ENCODE measurements at places on chromosomes 5 and 9.

DNA sequence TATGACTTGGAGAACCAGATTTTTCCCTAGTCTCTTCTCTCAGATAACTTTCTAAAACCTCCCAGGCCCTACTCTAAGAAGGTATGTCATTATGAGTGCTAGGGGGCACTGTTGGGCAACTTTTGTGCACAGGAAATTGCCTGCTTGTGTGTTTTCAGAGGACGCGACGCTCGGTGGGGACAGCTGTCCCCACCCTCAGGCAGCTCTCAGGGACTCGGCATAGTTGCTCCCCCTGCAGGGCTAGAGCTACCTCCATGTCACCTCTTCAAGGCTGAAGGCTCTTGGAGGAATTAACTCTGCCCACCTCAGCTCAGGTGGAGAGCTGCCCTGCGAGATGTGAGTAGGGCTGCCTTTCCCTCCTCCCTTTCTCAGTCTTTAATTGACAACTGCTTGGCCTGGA, 10.2 kb upstream of the TIFAB start:
- DNase-seq = peak; percentile 58

DNA sequence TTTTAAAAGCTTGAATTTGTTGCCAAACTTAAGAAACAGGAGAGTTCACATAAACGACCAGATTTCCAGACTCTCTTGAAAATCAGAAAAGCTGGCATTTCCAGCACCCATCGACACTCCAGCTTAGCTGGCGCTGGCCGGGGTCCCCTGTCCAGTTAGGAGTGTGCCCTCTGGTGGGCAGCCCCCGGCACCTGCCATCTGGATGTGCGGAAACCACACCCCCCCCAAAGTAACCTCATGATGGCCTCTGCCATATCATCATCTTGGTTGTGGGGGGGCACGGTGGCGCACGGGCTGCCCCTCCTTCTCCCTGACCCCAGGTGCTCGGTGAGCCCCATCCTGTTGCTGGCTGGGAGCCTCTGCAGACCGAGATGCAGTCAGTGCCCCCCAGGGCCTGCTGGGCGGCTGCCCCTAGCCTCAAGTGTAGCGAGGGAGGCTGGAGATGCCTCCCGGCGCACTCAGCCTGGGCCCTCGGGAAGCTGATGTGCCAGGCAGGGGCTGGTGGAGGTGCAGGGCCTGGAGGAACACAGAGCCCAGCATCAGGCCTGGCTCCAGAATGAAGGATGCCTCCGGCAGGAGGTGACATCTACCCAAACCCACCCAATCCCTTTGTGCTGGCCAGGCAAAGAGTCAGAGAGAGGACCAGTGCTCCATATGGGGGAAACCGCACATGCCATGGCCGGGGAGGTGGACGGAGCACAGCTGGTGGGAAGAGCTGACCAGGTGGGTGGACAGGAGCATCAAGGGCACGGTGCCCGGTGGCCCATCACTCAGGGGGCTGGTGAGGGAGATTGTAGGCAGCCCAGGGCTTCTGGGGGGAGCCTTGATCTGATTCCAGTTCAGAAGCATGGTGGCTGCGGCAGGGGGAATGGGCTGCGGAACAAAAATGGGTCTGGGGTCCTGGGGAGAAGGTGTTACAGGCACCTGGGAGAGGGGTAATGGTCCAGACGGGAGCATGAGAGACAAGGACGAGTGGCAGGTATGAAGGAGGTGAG, 70.6 kb downstream of the ADAMTS2 start:
- no peak for DNase-seq

DNA sequence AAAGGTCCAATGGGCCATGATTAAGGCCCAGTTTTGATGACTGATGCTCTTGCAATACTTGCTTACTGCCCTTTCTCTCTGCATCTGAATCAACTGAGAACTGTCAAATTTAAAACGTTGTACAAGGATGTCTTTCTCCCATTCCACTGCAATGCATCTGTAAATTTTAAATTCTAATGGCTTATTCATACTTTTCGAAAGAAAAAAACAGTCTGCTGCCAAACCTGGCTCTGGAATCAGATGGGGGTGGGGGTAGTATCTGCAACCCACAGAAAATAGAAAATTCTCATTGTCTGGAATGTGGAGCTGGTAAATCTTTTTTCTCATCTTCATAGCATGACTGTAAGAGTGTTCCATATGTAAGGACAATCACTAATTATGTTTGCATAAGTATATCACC, 371.8 kb upstream of the RFX3 start:
- no peak for DNase-seq

DNA sequence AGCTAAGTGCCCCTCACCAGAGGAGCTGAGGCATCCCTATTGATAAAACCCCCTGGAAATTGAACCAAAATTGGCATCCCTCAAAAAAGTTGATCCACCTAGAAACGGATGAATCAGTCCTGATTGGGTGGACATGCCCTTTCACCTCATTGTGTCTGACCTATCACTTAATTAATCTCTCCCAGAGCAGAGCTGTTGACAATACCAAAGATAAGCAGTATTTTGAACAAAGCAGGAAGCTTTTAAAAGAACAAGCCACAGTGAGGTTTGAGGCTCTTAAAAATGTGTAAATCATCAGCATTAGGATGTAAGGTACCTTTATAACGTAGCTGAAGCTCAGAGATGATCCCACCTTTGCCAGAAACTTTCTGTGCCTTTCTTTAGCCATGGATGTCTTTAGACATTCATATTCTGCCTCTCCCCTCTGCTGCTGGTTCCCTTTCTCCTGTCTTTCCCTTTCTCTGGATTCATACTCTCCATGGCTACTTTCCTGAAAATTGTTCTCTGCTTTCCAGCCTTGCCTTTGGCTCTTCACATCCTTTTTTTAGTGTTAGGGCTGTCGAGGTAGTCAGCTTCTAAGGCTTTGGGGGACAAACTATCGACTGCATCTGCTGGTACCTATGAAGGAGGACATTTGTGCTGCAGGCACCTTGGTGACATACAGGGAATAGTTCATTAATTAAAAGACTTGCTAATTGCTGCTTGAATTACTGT, 7.8 kb upstream of the LHX2 start:
- DNase-seq = no peak

GRCh38 chr9:93645149-93645889, 68.9 kb downstream of the PHF2 start:
- no peak for DNase-seq

DNA sequence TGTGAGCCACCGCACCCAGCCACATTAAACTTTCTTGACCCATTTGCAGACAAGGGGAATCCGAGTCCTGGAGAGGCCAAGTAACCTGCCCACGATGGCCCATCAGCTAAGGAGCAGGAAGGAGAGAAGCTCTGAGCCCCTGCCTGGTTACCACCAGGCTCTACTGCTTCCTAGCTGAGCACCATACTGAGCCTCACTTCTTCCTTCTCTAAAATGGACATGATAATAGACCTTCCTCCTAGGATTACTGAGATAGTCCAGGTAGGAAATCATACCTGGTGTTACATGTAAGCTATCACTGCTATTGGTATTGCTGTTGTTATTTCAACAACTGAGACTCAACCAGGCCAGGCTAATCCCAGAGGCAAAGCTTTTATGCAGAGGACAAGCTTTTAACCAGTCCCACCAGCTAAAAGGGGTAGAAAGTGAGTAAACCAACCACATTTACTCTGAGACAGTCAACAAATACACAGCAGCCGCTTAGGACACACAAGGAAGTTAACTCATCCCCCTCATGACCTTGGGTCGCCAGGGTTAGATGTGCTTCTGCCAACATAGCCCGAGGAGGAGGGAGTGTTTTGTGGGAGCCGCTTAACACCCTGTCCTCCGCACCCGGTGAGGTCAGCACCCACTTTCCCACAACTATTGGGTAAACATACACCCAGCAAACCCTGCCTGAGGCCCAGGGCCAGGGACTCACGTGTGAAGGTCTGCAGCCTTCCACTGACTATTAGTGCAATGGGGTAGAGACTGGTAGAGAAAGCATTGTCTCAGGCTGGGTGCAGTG, 20.6 kb upstream of the PTGES start:
- no peak for DNase-seq

DNA sequence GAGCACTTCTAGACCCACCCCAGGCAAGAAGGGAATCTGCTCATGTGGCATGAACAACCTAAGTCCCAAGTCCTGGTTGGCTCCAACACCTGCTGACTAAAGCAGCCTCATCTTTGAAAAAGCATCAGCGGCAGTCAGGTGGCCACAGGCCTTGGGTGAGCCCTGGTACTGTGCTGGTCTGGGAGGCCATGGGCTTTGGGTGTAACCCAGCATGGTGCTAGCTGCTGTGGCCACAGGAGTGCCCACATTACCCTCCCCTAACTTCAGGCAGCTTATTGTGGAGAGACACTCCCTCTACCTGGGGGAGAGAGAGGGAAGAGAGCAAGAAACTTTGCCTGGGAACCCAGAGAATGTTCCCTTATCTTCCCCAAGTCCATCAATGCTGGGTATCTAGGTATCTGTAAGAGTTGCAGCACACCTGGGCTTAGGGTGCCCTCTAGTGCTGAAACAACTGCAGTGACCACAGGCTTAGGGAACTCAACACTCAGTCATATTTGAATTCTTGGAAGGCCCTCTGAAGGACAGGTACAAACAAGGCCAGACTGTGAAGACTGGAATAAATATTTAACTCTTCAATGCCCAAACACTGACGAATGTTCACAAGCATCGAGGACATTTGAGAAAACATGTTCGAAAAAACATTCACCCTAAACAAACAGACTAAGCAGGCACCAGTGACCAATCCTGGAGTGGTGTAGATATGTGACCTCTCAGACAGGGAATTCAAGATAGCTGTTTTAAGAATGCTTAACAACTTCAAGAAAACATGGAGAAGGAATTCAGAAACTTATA, 69.9 kb upstream of the OR2K2 start:
- no peak for DNase-seq

- no peak for DNase-seq
These were observed 36.7 kb upstream of the CCDC112 start for GRCh38 chr5:115333164-115333563.

GRCh38 chr9:127828262-127829031, 25.8 kb downstream of the FPGS start:
- peak; percentile 89 for DNase-seq

- no peak for DNase-seq
These were observed 138.5 kb downstream of the AOPEP start for GRCh38 chr9:94864862-94865509.

GRCh38 chr5:109908366-109908765, 218.6 kb downstream of the MAN2A1 start:
- no peak for DNase-seq

DNA sequence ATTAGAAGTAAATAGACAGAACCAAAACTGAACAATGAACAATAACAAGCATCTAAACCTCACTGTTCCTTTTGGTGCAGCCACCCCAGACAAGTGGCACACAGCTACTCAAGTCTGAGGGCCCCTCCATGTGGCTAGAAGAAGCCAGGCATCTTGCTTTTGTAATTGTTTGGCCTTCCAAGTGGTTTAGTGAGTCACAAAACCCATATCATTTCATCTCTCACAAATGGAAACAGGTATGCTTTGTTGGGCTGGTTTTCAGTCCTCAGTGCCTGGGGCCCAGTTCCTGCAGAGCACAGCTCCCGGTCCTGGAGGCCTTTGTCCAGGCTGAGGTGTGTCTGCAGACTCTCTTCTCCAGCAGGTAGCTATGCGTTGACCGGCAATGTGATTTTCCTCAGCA, 16.7 kb downstream of the PRLR start:
- DNase-seq = no peak

- no peak for DNase-seq
These were observed 16.8 kb upstream of the PRLR start for GRCh38 chr5:35246900-35247647.

- no peak for DNase-seq
These were observed 40.0 kb downstream of the EXOC3 start for GRCh38 chr5:483011-483410.

GRCh38 chr5:147727200-147727599, 55.3 kb downstream of the JAKMIP2 start:
- DNase-seq = no peak

DNA sequence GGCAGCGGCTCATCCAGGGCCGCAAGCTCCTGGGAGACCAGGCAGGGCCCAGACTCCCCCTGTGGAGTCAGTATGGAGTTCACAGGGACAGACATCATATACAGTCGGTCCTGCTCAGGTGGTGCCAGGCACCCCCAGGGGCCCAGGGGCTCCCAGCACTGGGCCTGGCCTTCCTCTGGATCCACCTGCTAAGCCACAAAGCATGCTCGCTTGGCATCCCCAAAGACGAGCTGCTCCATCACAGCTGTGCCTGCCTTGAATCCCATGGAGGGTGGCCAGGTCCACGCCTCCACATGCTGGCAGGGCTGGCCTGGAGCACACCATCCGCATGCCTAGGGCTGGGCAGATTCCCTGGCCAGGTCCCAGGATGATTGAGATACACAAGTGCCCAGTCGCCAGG, 4.6 kb downstream of the BICD2 start:
- no peak for DNase-seq

DNA sequence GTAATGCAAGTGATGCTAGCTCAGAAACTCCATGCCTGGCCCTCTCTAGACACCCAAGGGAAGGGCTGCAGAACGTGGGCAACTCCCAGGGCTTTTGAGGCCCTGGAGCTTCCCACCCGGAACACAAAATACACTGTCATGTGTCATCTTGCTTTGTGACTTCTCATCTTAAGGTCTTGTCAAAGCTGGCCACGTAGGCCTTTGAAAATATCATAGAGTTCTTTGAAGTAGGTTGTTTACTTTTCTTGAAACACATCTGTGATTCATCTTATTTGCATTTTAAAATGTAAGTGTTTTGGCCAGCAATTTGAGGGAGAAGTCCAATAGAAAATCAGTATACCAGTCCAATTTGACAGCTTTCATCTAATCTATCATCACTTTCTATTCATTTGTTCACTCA, 40.2 kb upstream of the PALM2AKAP2 start:
- DNase-seq = no peak

- DNase-seq = no peak
These were observed 801.0 kb upstream of the NUDT12 start for GRCh38 chr5:104363567-104363966.

- DNase-seq = no peak
These were observed 8.7 kb upstream of the SEMA6A start for GRCh38 chr5:116583085-116583861.

DNA sequence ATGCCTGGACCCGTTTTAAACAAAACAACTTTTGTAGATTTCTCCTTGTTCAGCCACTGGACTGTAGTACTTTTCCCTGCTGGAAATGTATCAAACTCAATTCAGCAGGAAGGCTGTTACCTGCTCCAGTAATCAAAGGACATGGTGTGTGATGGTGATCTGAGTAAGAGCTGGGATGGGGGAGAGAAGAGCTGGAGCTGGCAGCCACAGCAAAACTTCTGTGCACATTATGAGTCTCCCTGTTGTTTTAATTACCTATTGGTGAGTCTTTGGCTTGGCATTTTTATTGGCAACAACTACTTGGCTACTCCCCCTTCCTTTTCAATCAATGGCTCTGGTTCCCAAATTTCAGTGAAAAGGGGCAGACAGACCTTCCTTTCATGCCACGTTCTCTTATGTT, 9.7 kb downstream of the NREP start:
- DNase-seq = no peak
